ENCODE measurements at places on chromosomes 3 and 15. TPM values are rescaled to one million over a fixed set of nuclear protein-coding genes. Genes with fewer than 3 reads are reported as not detected.

The PRRT3 gene
- 5.5 TPM for total RNA-seq

The SH3BP5 gene
- 35.0 TPM for total RNA-seq

The OXTR gene
- total RNA-seq: 0.76 TPM

The GP5 gene
- total RNA-seq: under 0.01 TPM

The TRAT1 gene
- total RNA-seq: not detected

The AMT gene
- 0.78 TPM for total RNA-seq

The LSMEM2 gene
- 0.13 TPM for total RNA-seq

The HTD2 gene
- total RNA-seq: 14.3 TPM

The CELSR3 gene
- 1.4 TPM for total RNA-seq

The GTF2A2 gene
- total RNA-seq: 31.5 TPM

The IL17RB gene
- total RNA-seq: 3.6 TPM

The NAALADL2 gene
- 33.3 TPM for total RNA-seq

The CPNE9 gene
- total RNA-seq: not detected

The ACTRT3 gene
- 5.0 TPM for total RNA-seq

The AHSG gene
- total RNA-seq: 0.11 TPM

The IQCB1 gene
- 20.9 TPM for total RNA-seq

The HACL1 gene
- total RNA-seq: 31.2 TPM

The SKIL gene
- 61.3 TPM for total RNA-seq

The GNB4 gene
- total RNA-seq: 111 TPM

The PP2D1 gene
- not detected for total RNA-seq

The GOLGA6L7 gene
- total RNA-seq: not detected

The MESP1 gene
- 0.26 TPM for total RNA-seq

The FOXP1 gene
- total RNA-seq: 203 TPM

The PIF1 gene
- total RNA-seq: 9.9 TPM

The C15orf62 gene
- total RNA-seq: 0.11 TPM

The SLC22A13 gene
- total RNA-seq: 0.86 TPM

The CRABP1 gene
- not detected for total RNA-seq

The VIPR1 gene
- not detected for total RNA-seq

The CDHR4 gene
- total RNA-seq: 0.13 TPM

The MYH15 gene
- 0.22 TPM for total RNA-seq

The CCR9 gene
- total RNA-seq: not detected

The MINAR1 gene
- total RNA-seq: 1.2 TPM

The SLC9C1 gene
- under 0.01 TPM for total RNA-seq

The MEX3B gene
- total RNA-seq: 3.1 TPM

The C2CD4A gene
- 0.26 TPM for total RNA-seq

The GCNT3 gene
- 5.8 TPM for total RNA-seq

The GABRR3 gene
- not detected for total RNA-seq

The HES1 gene
- total RNA-seq: 92.6 TPM

The SLC12A1 gene
- total RNA-seq: not detected

The GOLGA6A gene
- total RNA-seq: 0.13 TPM

The CLSTN2 gene
- total RNA-seq: 11.3 TPM

The SV2B gene
- total RNA-seq: under 0.01 TPM

The C3orf85 gene
- total RNA-seq: not detected

The LRRN1 gene
- 1.4 TPM for total RNA-seq

The ZPLD1 gene
- total RNA-seq: 0.26 TPM

The SLC51A gene
- not detected for total RNA-seq

The SPINK8 gene
- total RNA-seq: not detected

The AMOTL2 gene
- total RNA-seq: 259 TPM

The EPB42 gene
- not detected for total RNA-seq

The GOLGA8G gene
- not detected for total RNA-seq

Data from articular chondrocyte of knee joint (primary cell).